ENCODE measurements at places on chromosomes 3 and 15. TPM values are rescaled to one million over a fixed set of nuclear protein-coding genes. Genes with fewer than 3 reads are reported as not detected.

DNA sequence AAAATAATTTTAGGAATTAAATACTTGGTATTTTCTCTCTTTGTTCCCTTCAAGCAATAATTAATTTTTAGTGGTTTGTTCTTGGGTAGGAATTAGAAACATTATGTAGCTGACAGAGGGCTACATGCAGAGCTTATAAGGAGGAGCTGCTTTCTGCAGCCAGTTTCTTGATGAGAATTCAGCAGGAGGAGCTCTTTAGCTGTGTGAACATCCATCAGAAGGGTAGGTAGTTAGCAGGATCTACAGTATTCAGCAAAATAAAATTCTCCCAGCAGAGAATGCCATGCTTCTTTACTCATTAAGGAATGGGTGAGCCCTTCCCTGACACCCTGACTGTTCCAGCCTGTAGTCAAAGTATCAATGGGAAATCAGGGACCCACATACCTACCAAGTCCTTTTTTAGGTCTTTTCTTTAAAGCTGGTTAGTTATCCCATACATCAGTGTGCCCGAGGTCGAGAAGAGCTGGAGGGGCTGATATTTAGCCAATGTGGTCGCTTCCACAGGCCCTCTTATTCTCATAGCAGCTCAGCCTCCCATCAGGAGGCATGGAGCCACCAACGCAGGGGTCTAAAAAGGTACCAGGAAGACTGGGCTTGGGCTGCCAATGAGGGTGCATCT lies 54.0 kb downstream of the KCNAB1 start:
- peaks cover 10% of the 10 kb centered on the region for H3K4me1 ChIP-seq
- no peak overlapping the region for H3K27ac ChIP-seq
- H3K27me3 ChIP-seq, result peaks cover 1% of the 10 kb centered on the region
- no peak for DNase-seq

GRCh38 chr3:127475391-127475790 lies 115.1 kb downstream of the TPRA1 start:
- H3K4me1 ChIP-seq, result peaks cover 6% of the 10 kb centered on the region
- DNase-seq, result no peak
- peaks cover 5% of the 10 kb centered on the region for H3K27me3 ChIP-seq
- H3K4me3 ChIP-seq, result no peak overlapping the region
- peaks cover 9% of the 10 kb centered on the region for H3K36me3 ChIP-seq
- no peak overlapping the region for H3K27ac ChIP-seq

CCDC54 gene
- not detected for total RNA-seq

ALPK3 gene
- 6.8 TPM for total RNA-seq

- H3K4me1 ChIP-seq, result peaks cover 3% of the 10 kb centered on the region
- DNase-seq, result no peak
- peaks cover 3% of the 10 kb centered on the region for H3K27me3 ChIP-seq
Observed at GRCh38 chr15:34043813-34044212, 4.8 kb upstream of the AVEN start.

DNA sequence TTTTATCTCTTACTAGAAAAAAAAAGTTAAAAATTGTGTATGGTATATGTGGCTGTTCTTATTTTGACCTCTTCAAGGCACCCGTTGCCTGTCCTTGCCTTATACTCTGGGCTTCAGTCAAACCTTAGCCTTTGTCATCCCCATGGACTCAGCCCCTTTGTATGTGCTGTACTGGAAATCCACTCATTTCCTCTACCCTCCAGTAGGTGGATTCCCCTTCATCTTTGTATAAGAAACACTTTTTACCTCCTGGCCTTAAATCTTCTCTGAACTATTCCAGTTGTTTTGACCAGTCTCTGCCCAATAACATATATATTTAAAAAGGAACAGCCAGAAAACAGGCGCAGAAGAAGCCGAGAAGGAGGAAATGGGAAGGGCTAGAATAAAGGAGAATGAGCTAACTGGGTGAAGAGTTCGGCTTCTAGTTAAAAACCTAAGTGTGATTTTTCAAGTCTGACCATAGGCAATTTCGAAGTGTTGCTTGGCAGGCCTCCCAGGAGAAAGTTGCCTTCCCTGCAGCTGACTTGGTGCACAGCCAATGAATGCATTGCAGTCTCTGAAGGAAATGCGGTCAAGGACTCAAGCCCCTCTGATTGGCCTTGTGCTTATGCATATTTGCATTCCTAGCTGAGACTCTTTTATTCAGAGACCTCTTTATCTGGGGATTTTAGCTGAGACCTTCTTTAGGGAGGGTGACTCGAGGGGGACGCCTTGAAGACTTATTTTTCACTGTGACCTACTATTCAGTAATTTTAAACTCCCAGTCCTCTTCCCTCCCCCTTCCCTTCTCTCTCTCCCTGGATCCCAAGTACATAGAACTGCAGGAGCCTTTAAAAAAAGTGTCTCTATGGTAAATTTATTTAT lies 277.4 kb downstream of the ROBO1 start:
- peaks cover 7% of the 10 kb centered on the region for H3K4me1 ChIP-seq
- no peak overlapping the region for H3K4me3 ChIP-seq
- no peak for DNase-seq
- H3K27ac ChIP-seq, result no peak overlapping the region
- H3K36me3 ChIP-seq, result no peaks in the 10 kb centered on the region

GRCh38 chr3:59127071-59127470 lies 77.2 kb upstream of the CFAP20DC start:
- H3K36me3 ChIP-seq, result no peaks in the 10 kb centered on the region
- H3K27me3 ChIP-seq, result no peaks in the 10 kb centered on the region
- DNase-seq, result no peak
- H3K4me3 ChIP-seq, result no peak overlapping the region

DNA sequence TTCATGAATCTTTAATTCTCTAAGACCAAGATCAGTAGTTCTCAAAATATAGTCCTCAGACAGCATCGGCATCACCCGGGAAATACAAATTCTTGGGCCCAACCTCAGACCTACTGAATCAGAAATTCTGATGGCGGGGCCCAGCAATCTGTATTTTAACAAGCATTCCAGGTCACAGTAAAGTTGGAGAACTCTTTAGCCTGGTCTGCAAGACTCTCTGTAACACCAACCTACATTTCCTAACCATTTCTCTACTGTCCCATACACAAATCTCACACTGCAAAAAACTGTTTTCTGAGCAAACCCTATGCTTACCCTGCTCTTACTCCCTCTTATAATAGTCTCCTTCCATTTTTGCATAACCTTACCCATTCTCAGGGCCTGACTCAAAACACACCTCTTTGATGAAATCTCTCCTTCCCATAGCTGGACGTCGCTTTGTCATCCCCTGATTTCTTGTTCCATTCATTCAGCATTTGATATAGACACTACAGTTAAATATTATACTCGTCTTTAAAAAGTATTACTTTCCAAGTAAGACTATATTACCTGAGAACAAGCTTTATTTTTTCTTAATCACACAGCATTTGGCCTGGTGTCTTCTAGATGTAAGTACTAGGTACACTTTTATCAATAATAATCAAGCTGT lies 83.3 kb upstream of the MYO5C start:
- no peaks in the 10 kb centered on the region for H3K4me1 ChIP-seq
- no peak overlapping the region for H3K4me3 ChIP-seq
- no peaks in the 10 kb centered on the region for H3K27me3 ChIP-seq

- DNase-seq, result no peak
- H3K4me3 ChIP-seq, result no peak overlapping the region
- peak overlapping the region; percentile 38 for H3K27ac ChIP-seq
Observed at GRCh38 chr3:124491098-124491497, 239.2 kb upstream of the UMPS start.

GRCh38 chr3:13132281-13132680 lies 59.1 kb upstream of the IQSEC1 start:
- H3K27ac ChIP-seq, result no peak overlapping the region
- peaks cover 5% of the 10 kb centered on the region for H3K27me3 ChIP-seq
- peaks cover 4% of the 10 kb centered on the region for H3K4me1 ChIP-seq
- no peaks in the 10 kb centered on the region for H3K36me3 ChIP-seq
- H3K4me3 ChIP-seq, result no peak overlapping the region

- peaks cover 2% of the 10 kb centered on the region for H3K27me3 ChIP-seq
- DNase-seq, result no peak
- no peak overlapping the region for H3K27ac ChIP-seq
- peaks cover 6% of the 10 kb centered on the region for H3K4me1 ChIP-seq
- H3K4me3 ChIP-seq, result no peak overlapping the region
Observed at GRCh38 chr3:105362021-105362665, 4.6 kb upstream of the ALCAM start.

MAGEL2 gene
- 27.1 TPM for total RNA-seq

DNA sequence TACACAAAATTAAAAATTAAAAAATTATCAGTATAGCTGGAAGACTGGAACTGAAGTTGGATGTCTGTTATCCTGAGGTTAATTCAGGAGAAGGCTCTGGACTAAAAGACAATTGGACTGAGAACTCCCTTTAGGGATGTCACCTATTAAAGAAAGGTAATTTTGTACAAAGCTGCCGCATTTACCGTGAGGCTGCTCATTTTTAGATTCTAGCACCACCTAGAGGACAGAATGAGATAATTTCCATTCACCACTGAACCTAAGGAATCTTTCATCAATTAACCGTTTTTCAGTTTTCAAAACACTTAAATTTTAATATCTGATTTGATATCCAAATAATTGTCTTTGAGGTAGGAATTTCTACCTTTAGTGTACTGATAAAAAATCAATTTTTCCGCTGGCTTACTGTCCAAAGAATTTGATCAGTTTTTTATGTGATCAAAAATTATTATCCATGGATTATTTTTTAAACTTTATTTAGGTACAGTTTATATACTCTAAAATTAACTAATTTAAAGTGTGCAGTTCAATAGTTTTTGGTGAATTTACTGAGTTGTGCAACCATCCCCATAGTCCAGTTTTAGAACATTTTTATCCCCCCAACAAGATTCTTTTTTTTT lies 106.7 kb upstream of the TNIK start:
- no peak for DNase-seq
- H3K4me1 ChIP-seq, result peaks cover 1% of the 10 kb centered on the region
- H3K27ac ChIP-seq, result no peak overlapping the region
- no peaks in the 10 kb centered on the region for H3K36me3 ChIP-seq
- H3K27me3 ChIP-seq, result no peaks in the 10 kb centered on the region
- H3K4me3 ChIP-seq, result no peak overlapping the region
